Left kidney (tissue), 8 donors: ENCODE measurements at places on chromosomes 2 and 18. TPM values are rescaled to one million over a fixed set of nuclear protein-coding genes. Genes with fewer than 3 reads are reported as not detected.

- DNase-seq, result no peak
Observed at GRCh38 chr2:74708296-74708695, 54.2 kb downstream of the SEMA4F start.

- no peak for DNase-seq
Observed at GRCh38 chr18:62211325-62211828, 24.3 kb downstream of the RELCH start.

GAL3ST2 gene
- 0.76 TPM for polyA plus RNA-seq

DNA sequence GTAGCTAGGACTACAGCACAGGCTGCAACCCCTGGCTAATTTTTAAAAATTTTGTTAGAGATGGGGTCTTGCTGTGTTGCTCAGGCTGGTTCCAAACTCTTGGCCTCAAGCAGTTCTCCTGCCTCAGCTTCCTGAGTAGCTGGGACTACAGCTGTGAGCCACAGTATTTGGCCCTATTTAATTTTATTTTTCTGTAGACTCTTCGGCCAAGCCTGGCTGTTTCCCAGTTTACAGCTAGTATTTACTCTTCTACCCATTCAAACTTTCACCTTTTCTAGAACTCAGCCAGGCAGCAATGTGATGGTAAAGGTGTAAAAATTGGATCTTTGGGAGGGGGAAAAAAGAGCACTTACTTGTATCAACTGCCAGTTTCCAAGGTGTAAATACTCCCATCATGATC is 35.3 kb downstream of the SH3RF3 start:
- no peak for DNase-seq

MAPRE3 gene
- 12.2 TPM for polyA plus RNA-seq
